Activated naive CD4-positive, alpha-beta T cell treated with anti-CD3 and anti-CD28 coated beads, Interleukin-2, amount 50 U/mL, for 72 hours (primary cell): ENCODE measurements at places on chromosomes 11 and 22. TPM values are rescaled to one million over a fixed set of nuclear protein-coding genes. Genes with fewer than 3 reads are reported as not detected.

GRCh38 chr11:125429174-125429707 is 66.8 kb downstream of the FEZ1 start:
- no peak for DNase-seq

- peak; percentile 54 for DNase-seq
These were observed 1.1 kb downstream of the NLRP6 start for GRCh38 chr11:279040-279965.

- no peak for DNase-seq
These were observed 10.0 kb downstream of the MUC5AC start for GRCh38 chr11:1167751-1168231.

KIAA0930 gene
- total RNA-seq, result 12.5 TPM

OTOG gene
- total RNA-seq, result not detected

GRCh38 chr22:49869845-49870712 is 16.4 kb downstream of the ZBED4 start:
- DNase-seq, result no peak

DNA sequence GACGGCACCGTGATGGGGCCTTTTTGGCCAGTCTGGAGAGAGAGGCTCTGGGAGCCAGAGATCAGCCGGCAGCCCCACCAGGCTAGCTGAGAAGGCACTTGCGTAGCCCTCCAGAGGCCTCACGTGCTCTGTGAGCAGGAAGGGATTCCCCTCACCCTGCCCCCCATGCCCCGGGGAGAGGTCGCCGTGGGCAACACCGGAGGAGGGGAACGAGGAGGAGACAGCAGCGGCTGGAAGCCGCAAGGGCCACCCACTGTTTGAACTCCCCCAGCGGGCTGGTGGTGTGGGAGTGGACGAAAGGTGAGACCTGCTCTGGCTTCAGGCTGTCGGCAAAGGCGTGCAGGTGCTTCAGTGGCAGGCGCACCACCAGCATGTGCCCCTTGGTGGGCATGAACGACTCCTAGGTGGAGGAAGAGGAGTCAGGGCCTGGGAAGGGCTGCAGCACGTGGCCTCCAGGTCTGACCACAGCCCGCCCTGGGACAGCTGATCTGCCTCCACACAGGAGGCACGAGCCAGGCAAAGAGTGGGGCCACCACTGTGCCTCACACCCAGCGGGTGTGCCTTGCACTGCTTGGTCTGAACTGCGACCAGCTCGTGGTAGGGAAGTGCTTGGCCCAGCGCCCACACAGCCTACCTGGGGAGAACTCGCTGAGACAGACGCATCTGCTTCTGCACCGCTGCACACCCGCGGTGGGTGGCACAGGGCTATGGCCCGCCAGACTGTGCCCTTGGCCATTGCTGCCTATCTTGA is 99.9 kb downstream of the MED15 start:
- no peak for DNase-seq

LRP4 gene
- total RNA-seq, result not detected

ZNHIT2 gene
- total RNA-seq, result 10.0 TPM

DNA sequence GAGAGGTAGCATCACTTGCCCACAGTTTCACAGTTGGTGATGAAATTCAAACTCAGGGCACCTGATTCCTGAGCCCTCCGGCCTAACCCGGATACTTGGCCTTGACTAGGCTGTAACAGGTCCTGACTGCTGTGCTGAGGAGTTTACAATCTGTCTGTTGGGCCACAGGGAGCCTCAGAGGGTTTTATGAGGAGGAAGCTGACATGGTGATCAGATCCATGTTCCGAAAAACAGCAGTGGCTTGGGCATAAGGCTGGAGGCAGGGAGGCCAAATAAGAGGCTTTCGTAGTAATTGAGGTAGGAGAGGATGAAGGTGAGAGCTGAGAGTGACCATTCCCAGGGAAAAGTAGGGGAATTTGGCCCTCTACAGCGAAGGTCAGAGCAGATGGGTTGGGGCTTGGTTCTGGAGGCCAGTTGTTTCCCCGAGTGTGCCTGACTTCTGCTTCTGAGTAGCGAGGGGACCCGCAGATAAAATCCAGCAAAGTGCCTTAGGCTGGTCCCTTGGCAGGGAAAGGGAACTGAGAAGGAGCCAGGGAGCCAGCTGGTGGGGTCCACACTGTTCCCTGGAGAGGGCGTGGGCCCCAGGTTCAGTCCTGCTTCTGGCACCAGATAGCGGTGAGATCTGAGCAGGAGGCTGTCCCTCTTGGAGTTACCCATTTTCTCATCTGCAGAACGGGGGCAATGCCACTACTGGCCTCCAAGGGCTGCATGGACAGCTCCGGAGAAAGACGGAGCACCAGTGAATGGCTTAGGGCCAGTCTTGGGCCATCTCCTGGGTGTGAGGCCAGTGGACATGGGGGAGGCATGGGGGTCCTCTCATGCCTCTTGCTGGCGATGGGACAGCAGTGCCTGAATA is 6.5 kb downstream of the PRDM11 start:
- no peak for DNase-seq

PLAAT4 gene
- 11.6 TPM for total RNA-seq

DNA sequence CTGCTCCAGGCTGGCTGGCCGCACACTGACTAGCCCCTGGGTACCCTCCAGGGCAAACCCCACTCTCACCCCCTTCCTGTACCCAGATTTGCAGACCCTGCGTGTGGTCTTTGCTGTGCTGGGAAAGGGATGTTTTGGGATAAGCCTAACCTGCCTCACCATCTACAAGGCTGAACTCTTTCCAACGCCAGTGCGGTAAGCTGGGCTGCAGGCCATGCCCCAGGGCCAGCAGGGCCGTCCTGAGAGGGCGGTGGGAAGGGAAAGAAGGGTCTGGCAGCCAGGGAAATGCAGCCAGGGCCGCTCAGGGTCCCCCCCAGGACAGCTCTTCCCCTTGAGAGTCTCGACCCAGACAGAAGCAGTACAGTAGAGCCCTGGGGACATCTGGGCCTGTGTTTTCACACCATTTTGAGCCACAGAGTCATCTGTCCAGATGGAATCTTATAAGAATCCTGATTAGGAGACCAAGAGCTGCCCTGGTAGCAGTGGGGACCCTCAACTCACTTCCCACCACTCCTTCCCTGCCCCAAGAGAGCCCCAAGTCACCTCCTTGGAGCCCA is 22.4 kb upstream of the SLC22A12 start:
- no peak for DNase-seq

GRCh38 chr11:15145615-15146014 is 30.9 kb downstream of the INSC start:
- DNase-seq, result no peak

SPON1 gene
- total RNA-seq, result not detected

SLC25A45 gene
- total RNA-seq, result 18.5 TPM

TCN1 gene
- not detected for total RNA-seq

- DNase-seq, result no peak
These were observed 24.9 kb downstream of the CDKN1C start for GRCh38 chr11:2860636-2861035.

TNNT3 gene
- total RNA-seq, result 12.9 TPM

DNA sequence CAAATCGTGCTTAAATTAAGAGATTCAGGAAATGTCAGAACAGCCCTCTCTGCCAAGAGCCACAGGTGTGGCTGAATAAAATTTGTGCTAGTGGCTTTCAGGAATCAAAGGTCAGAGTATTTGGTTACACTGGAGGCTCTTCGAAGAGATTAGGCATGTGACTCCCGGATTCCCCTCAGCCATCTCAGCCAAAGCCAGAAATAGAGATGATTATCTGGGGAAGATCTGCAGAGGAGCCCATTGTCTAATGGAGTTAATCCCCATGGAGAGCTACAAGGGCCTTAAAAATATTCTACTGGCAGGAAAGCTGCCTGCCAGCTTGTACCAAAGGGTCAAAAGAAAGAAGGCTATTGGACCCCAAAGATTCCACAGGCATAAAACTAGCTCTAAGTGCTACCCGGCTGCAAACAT is 1259.5 kb downstream of the TBC1D22A start:
- DNase-seq, result no peak

SULT4A1 gene
- 0.29 TPM for total RNA-seq

B4GALNT4 gene
- total RNA-seq, result 13.6 TPM

KLHDC7B gene
- total RNA-seq, result 2.6 TPM

GRCh38 chr11:57164317-57164716 is 17.4 kb upstream of the LRRC55 start:
- no peak for DNase-seq

DNA sequence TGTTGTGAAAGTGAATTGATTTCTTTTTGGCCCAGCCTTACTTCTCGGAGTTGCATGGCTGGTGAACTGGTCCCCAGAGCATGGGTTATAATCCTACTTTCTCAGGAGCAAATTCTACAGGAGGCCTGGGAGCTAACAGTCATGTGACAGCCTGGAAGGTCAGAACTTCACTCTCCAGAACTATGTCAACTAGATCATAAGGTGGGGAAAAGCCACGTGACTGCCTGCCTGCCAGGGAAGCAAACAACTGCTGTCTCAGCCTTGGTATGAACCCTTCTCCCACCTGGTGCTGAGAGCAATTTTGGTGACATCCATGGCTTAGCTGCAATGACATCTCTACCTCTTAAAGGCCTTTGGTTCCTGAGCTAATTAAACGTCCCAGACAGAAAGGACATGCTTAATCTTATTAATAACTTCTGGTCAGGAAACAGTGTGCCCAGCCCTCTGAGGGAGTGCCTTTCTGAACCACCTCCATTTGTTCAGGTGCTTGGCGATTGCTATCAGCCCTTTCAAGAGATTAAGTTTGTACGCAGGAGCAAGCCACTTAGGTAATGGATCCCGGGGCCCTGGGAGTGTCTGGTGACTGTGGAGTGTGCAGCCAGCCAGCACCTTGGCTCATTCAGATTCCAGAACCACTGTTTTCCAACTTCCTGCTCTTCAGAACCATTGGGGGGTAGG is 1.4 kb upstream of the CREB3L1 start:
- no peak for DNase-seq

SYNGR1 gene
- total RNA-seq, result 0.46 TPM

CRACR2B gene
- total RNA-seq, result 1.9 TPM

DNA sequence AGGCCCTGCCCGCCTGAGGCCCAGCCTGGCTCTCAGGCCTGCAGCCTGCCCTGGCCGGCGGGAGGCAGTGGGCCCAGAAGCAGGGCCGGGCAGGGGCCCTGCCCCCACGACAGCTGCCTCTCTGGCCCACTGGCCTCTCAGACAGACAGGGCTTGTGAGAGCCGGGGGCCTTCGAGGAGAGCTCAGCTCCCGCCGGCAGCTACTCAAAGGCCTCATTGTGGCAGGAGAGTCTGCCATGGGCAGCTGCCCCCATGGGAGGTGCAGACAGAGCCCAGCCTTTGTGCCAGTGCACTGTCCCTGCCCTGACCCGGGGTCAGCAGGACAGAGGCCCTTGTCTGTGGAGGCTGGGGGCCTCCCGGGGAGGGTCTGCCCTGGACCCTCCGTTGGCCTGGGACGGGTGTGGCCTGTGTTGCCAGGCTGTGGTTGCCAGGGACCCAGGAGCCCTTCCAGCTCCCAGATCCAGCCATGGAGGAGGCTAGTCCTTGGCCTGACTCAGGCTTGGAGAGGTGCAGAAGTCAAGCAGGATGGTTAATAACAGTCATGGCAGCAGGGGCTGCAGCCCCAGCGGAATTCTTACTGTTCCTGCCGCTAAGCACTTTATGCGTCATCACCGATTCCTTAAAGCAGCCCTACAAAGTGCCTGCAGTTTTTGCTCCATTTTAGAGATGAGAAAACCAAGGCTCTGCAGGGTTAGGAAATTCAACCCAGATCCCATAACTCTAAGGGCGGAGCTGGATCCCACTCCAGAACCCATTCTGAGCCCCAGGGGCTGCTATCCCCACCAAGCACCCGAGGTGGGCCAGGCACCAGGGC is 12.5 kb downstream of the FLRT1 start:
- DNase-seq, result no peak

GRCh38 chr11:69964247-69964643 is 113.9 kb upstream of the ANO1 start:
- no peak for DNase-seq

RASL10A gene
- total RNA-seq, result 0.20 TPM

DNA sequence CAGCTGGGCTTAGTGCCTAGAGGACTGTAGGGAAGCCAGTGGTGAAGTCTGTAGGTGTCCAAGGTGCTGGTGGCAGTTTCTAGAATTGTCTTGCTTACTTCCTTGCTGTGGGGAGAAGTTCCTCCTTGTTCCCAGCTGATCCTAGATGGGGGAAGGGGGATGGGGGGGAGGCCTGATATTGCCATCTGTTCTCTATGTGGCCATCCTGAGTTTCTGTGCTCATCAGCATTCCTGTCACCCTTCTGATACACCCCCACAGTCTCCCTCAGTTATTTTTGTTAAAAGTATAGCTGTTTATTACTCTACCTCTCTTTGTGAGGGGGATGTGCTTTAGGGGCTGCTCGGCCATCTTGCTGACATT is 36.5 kb downstream of the MADD start:
- no peak for DNase-seq

GRCh38 chr22:38713921-38714320 is 8.2 kb downstream of the GTPBP1 start:
- DNase-seq, result no peak

DNA sequence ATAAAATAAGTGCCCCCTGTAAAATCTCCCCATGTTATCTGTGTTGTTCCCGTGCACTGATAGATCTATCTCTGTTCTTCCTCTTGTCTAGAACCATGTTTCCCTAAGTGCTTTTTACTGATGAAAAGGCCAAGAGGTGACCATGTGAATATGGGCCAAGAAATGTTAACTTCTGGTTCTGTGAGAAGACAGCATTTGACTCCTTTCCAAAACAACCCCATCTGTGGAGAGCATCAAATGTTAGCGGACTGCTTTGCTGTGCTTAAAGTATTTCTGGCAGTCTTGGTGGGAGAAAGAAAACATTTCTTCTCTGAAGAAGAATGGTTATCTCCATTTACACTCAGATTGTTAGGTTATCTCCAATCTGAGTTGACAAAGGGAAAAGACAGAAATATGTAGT is 58.6 kb upstream of the GUCY1A2 start:
- no peak for DNase-seq

DNA sequence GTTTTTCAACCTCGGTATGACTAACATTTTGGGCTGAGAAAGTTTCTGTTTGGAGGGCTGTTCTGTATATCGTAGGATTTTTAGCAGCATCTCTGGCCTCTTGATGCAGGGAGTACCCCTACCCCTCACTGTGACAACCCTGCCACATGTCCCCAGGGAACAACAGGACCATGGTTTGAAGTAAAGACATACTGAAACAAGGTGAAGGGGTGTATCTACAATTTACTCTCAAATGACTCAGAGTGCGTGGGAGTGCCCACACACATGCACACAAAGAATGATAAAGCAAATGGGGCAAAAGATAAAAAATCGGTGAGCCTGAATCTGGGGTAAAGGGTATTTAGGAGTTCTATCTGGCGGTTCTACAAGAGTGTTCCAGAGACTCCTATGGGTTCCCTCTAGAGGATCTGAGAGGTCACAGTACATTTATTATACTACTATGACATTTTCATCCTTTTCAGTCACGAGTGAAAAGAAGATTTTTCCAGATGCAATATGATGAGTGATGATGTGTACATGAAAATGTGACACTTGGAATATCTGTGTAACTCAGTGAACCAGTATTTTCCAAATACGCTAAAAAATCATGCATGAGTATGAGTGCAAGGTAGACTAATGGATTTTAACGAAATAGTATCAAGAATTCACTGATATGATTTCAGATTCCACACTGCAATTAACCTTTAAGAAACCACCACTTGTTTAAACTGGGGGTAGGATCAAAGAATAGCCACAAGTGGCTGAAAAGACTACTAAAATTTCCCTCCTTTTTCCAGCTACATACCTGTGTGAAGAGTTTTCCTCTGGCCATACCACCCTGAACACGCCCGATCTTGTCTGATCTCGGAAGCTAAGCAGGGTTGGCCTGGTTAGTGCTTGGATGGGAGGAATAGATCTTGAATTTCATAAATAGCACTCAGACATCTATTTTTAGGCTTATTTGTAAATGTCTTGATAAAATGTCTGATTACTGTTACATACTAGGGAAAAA is 56.3 kb upstream of the YPEL1 start:
- peak; percentile 54 for DNase-seq
